ENCODE measurements at places on chromosomes 2 and 18.

DNA sequence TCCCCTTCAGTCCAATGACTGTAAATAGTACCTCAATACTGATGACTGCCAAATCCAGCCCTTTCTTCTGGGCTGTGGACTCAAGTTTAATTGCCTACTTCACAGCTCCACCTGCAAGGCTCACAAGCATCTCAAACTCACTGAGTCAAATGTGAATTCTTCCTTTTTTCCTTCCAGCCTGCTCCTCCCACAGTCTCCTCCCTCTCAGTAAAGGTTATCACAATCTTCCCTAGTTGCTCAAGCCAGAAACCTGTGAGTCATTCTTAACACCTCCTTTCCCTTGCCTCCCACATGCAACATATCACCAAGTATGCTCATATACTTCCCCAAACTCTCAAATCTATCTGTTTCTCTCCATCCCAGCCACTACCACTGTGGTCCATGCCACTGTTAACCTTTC, 3.7 kb upstream of the MFSD6 start:
- DNase-seq: no peak

- peak; percentile 60 for DNase-seq
Measured at GRCh38 chr2:206392118-206392517, 51.2 kb upstream of the ADAM23 start.

- no peak for DNase-seq
Measured at GRCh38 chr2:6975988-6976387, 58.8 kb downstream of the RNF144A start.

DNA sequence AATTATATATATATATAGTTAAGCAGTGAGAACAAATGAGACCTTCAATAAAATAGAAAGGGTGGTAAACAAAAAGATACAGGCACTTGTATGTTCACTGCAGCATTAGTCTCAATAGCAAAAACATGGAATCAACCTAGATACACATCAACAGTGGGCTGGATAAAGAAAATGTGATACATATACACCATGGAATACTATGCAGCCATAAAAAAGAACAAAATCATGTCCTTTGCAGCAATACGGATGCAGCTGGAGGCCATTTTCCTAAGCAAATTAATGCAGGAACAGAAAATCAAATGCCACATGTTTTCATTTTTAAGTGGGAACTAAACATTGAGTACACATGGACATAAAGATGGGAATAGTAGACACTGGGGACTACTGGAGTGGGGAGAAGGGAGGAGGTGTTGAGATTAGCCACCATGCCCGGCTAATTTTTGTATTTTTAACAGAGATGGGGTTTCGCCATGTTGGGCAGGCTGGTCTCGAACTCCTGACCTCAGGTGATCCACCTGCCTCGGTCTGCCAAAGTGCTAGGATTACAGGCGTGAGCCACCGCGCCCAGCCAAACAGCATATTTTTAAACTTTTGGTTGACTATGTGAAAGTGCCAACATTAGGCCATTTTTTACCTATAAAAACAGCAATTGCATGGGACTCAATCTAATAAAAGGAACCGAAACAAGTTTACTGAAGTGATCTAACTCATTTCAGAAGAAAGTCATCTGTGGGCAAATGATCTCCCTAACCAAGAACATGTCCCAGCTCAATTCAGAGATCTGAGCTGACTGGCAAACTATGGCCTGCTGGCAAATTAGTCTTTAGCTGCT, 23.7 kb downstream of the ICA1L start:
- DNase-seq: no peak

DNA sequence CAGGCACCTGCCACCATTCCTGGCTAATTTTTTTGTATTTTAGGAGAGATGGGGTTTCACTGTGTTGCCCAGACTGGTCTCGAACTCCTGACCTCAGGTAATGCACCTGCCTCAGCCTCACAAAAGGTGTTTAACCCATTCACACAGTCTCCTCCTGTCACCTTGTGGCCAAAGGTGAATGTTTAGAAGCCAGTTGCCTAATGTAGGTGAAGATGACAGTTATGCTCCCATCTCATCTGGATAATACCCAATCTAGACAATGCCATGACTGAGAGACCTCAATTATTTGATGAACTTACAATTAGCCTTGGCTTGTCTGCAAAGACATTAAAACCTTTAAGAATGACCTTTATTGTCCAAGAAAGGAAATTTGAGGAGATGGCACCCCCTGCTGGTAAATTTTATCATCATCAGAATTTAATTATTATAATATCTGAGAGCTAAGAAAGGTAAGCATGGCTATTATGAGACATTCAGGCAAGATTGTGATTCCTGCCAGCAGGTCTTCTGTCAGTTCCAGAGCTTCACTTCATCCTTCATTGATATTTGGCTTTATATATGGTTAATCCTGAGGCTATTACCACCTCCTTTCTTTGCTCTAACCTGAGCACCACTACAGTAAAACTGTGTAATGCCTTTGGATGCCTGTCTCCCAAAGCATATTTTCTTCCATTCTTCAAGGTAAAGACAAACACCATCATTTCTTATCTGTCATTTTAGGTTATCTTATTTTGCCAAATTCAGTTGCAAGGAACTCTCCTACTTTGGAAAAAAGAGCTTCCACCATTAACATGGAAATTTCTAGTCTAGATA, 117.6 kb downstream of the FAM124B start:
- DNase-seq: peak; percentile 77

- DNase-seq: no peak
Measured at GRCh38 chr2:148530350-148530749, 114.2 kb upstream of the EPC2 start.

DNA sequence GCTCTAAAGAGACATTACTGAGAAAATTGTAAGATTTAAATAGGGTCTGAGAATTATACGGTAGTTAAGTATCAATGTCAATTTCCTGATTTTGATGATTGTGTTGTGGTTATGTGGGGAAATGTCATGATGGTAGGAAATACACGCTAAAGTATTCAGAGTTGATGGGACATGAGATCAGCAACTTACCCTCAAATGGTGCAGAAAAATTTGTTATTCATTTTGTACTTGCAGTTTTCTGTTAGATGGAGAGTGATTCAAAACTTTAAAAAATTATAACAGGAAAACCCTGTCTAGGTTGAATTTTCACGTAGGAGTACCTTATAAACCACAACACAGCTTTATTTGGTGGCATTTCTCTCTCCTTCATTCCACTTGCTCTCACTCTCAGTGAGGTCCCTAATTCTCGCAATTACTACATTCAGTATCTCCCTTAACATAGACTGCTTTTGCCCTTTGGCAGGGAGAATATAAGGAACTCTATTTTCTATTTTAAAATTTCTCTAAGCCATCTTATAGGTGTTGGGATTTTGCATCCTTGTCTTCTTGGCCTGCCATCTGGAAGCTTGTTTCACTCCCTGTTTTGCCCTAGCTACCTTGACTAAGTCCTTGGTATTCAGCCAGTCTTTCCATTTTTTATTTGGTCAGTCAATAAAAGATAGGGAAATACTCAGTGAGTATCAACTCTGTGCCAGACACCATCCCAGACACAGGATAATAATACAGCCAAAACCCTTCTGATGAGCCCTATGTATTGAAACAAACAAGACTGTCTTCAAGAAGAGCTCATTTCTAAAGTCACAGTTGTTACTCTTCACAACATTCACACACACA, 550.6 kb upstream of the ACVR2A start:
- no peak for DNase-seq

- DNase-seq: no peak
Measured at GRCh38 chr2:241211276-241211675, 22.8 kb downstream of the ANO7 start.

GRCh38 chr2:19359456-19359855, 1.0 kb upstream of the OSR1 start:
- DNase-seq: peak; percentile 12

GRCh38 chr18:46212398-46212797, 108.2 kb downstream of the HAUS1 start:
- DNase-seq: no peak

- no peak for DNase-seq
Measured at GRCh38 chr2:197268786-197269584, 41.6 kb downstream of the ANKRD44 start.

- DNase-seq: peak; percentile 98
Measured at GRCh38 chr2:235017441-235017840, 65.6 kb downstream of the SH3BP4 start.

DNA sequence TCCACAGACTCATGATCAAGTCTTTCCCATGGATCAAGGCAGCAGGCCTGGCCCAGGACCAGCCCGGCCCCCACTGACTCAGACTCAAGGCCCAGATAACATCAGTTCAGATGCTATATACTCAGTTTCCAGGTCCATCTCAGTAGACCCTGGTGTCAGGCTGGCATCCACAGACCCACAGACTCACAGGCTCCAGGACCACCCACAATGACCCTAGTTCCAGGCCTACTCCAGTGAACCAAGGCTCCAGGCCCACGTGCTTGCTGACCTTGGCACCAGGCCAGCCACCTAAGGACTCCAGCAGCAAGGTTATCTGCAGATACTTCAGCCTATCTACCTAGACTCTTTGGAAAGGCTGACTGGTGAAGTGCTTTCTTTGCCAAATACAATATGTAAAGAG, 51.0 kb downstream of the KCNH7 start:
- no peak for DNase-seq

- DNase-seq: no peak
Measured at GRCh38 chr2:120635146-120635545, 100.5 kb upstream of the GLI2 start.

DNA sequence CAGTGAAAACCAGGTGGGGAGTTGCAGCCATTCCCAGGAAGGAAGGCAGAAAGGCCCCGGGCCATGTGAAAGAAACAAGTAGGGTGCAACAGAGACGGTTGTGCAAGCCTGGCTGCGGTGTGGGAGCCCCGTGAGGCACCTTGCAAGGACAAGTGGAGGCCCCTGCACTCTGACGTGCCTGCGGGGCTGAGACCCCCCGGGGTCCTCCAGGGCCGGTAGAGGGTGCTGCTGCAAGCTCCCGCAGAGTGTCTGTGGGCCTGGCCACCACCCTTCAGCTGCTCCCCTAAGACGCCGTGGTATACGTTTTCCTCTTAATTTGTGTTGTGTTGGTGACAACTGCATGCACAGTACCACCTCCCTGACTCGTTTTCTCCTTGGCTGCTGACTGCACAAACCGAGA, 27.4 kb upstream of the MC5R start:
- no peak for DNase-seq

DNA sequence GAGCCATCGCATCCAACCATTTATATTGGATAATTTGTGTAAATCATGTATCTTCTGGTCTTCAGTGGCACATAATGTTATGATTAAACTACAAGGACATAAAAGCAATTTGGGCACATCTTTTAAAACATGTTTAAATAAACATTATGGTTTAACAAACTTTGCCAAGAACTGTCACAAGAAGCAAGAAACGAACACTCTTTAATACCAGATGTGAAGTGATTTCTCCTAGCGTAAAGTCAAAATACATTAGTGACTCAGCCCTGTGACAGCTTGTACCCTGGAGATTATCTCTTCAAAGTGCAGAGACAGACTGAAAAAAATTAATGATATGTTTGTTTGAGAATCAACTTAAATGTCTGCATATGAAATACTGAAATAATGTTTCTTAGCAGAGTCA, 39.9 kb downstream of the DSEL start:
- DNase-seq: peak; percentile 49

GRCh38 chr2:151830961-151831360, 2.7 kb upstream of the ARL5A start:
- no peak for DNase-seq

- DNase-seq: peak; percentile 70
Measured at GRCh38 chr2:202237787-202238233, 587 bp downstream of the SUMO1 start.

DNA sequence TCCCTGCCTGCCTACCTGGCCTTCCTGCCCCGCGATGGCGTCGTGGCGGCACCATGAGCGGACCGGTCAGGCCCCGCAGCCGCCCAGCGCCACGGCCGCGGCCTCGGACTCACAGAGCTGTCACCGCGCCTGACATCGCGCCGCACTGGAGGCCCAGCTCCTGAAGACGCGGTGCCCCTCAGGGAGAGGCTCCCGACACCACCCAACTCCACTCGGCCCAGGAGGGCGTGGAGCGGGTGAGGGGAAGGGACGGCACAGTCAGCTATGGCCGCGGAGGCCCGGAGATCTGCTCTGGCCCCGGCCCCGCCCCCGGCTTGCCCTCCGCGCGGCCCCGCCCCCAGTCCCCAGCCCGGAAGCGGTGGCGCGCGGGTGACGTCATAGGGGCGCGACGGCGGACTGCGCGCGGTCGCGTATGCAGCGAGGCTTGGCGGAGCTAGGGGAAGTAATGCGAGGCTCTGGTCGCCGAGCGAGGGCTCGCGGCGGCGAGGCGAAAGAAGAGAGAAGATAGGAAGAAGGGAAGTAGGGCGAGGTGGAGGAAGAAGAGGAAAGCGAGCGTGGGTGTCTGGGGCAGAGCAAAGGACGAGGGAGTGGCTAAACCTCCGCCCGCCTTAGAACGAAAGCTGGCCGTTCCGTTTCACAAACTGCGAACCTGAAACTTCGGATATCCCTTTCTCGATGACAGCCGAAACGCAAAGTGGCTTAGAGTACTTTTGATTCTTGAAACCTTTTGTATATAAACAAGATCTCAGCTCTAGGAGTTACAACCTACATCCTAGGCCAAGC, at the start of gene SLC35F5:
Gene SLC35F5 (minus strand): TSS at position 288 of the 783 bp plus-strand sequence. CDS start 233 bp downstream, at position 55.
- DNase-seq: peak; percentile 93

- peak; percentile 39 for DNase-seq
Measured at GRCh38 chr2:205270689-205271088, 411.6 kb upstream of the NRP2 start.

DNA sequence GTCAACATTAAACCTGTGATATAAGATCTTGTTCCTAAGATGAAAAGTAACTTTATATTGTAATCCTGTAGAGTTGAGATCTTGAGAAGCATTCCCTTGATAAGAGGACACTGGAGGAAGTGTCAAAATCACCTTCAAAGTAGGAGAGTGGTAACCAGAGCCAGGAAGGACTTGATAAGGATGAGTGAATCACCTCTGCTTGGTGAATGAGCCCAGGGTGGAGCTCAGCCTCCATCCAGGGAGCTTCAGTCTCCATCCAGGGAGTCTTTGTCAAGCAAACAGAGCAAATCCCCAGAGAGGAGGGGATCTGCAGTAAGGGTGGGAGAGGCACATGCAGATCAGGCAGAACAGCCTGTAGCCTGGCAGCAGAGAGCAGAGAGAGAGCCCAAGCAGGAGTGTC, 167.1 kb upstream of the SIX2 start:
- no peak for DNase-seq

GRCh38 chr2:184727813-184728212, 129.5 kb downstream of the ZNF804A start:
- no peak for DNase-seq

DNA sequence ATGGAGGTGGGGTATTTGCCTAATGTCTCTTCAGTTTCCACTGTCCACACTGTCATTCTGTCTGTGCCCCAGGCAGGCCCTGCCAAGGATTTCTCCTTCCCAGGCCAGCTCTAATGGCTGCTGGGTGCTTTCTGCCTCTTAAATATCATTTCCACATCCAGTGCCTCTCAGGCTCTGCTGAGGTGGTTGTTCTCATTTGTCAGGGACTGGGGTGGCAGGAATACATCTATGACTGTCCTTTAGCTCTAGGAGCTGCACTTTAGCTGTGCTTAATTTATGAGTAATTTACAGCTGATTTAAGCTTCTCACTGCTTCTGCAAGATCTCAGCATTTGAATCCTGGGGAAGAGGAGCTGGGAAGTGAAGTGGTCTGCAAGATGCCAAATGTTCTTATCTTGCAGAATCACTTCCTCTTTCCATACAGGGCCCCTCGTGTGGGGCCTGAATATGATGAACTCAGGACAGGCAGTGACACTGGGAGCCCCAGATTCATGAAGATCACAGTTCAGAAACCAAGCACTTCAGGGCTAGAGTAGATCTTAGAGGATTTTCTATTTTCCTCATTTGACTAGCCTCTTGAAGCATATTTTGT, 150.2 kb downstream of the FSHR start:
- no peak for DNase-seq

GRCh38 chr2:49367003-49367402, 212.7 kb upstream of the FSHR start:
- no peak for DNase-seq

- peak; percentile 13 for DNase-seq
Measured at GRCh38 chr2:131105950-131106801, 1.0 kb downstream of the PLEKHB2 start.
